ENCODE measurements at places on chromosomes 12 and 14.
A peak's percentile ranks its signal among the peaks of the same experiment; 100 is the strongest.

DNA sequence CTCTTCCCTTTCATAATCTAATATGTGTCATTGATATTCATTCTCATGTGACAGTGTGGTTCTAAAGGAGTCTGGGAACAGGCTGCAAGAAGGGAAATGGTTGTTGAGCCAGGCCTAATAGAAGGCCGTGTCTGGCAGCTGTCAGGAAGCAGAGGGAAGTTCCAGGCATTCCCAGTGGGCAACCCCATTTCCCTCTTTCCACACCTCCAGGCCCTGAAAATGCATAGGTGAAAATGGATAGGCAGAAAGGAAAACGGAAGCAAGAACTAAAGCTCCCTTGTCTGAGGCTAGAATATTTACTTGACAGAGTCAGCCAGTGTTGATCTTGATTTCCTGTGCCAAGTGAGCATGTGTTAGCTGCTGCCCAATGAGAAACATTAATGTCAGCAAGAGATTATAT lies 97.7 kb downstream of the PPM1A start:
- peak; percentile 2 for DNase-seq

DNA sequence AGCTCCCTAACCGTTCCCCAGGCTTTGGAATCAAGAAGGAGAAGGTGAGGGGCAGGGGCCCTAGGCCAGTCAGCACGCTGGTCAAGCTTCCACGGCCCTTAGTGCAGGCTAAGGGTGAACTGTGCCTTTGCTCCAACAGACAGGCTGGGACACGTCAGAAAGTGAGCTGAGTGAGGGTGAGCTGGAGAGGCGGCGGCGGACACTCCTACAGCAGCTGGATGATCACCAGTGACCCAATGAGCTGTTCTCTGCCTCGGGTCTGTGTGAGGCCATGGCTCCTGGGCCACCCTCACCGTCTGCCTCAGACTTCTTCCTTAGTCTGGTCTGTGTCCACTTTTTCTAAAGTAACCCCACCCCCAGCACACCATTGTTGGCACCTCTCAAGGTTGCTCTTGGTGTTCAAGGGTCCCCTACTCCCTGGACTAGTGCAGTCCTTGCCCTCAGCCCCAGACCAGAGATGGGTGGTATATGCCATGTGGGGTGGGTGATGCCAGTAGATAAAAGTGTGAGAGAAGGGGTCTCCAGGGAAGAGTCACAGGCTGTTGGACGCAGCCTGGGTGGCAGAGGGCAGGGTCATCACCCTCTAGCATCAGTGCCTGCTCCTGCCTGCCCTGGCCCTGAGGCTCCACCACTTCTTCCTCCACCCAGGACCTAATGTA lies 20.7 kb downstream of the PRPF40B start:
- DNase-seq: no peak

DNA sequence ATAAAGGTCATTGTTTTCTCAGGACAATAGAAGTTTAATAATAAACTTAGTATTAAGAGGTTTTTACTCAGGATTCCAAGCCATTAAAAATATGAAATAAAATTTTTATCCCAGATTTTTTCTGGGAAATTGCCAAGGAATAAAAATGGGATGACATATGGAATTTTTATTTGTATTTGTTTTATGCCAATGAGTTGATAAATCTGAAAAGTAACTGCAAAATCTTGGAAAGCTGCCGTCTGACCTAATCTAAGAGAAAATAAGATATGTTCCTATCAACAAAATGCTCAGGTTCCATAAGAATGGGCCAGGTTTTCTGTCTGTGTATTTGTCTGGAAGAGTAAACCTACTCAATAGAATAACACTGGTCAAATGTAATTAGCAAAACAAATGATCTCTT lies 22.2 kb upstream of the KERA start:
- no peak for DNase-seq

- no peak for DNase-seq
Measured at GRCh38 chr14:102517392-102518062, 8.0 kb upstream of the ANKRD9 start.

DNA sequence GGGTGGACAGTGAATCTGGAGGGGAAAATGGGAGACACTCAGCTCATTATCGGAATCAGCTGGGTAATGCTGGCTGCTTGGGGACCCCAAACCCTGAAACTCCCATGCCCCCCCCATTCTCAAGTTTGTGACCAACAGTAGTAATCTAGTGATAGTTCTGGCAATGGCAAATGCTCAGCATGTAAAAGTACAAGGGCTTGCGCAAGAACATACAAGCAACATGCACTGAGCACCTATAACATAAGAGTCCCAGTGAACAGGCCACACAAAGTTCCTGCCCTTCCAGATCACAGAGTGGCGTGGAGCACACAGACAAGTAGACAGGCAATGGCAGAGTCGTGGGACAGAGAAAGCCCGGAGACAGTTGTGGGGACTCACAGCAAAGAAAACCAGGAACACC lies 407.9 kb downstream of the MED13L start:
- no peak for DNase-seq

DNA sequence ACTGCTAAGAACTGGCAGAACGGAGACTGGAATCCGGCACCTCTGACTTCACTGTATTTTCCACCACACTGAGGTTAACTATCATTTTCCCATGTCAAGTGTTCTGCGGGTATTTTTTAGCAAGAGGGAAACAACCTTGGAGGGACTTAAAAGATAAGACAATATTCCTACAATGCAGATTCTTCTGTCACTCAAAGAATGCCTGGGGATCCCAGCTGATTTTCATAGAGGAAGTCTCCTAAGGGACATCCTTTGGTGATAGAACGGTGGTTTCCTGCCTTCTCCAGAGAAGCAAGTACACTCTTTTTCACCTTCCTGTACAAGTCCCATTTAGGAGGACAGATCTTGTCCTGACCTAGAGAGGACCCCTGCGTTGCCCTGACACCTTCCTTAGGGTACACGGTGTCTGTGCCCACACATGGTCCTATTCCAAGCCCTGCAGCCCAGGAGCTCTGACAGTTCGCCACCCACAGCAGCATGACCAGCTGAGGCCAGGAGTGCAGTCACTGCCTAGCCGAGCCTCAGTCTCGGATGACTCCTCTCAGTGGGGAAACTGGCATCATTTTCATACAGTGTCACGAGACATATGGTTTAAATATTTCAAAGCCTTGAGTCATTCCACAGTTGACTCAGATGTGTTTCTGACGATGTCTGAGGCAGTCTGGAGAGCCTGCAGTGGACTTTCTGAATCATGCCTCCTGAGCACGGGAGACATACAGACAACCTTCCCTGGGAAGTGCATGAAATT lies 181.3 kb upstream of the FKBP4 start:
- peak; percentile 91 for DNase-seq

- DNase-seq: peak; percentile 12
Measured at GRCh38 chr14:53953828-53954550, 2.6 kb downstream of the BMP4 start.

DNA sequence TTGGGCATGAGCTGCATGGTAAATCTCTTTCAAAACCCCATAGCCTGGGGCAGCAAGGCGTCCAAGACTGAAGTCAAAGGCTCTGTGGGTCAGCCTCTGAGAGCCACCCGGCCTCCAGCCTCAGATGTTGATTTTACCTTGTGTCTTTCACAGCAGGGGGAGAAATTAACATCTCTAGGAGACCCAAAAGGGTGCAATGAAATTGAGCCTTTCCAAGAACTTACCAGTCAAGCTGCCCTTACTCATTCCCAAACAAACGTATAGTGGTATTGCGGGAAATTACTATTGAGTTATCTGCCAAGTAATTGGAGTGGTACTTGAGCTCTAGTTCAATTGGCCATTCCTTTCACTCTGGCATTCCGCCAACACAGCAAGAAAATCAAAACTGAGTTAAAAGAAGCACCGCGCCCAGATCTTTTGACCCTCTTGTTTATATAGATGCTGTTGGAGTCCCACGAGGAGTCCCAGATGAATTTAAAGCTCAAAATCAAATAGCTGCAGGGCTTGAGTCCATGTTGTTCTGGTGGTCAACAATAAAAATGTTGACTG lies 380.7 kb upstream of the SYT1 start:
- no peak for DNase-seq

- peak; percentile 82 for DNase-seq
Measured at GRCh38 chr14:55120571-55121495, 8.2 kb upstream of the LGALS3 start.

- no peak for DNase-seq
Measured at GRCh38 chr12:12559719-12560296, 2.9 kb downstream of the DUSP16 start.

GRCh38 chr14:98959958-98960616 lies 311.9 kb downstream of the BCL11B start:
- DNase-seq: no peak

GRCh38 chr12:32714772-32715171 lies 35.7 kb downstream of the DNM1L start:
- no peak for DNase-seq

DNA sequence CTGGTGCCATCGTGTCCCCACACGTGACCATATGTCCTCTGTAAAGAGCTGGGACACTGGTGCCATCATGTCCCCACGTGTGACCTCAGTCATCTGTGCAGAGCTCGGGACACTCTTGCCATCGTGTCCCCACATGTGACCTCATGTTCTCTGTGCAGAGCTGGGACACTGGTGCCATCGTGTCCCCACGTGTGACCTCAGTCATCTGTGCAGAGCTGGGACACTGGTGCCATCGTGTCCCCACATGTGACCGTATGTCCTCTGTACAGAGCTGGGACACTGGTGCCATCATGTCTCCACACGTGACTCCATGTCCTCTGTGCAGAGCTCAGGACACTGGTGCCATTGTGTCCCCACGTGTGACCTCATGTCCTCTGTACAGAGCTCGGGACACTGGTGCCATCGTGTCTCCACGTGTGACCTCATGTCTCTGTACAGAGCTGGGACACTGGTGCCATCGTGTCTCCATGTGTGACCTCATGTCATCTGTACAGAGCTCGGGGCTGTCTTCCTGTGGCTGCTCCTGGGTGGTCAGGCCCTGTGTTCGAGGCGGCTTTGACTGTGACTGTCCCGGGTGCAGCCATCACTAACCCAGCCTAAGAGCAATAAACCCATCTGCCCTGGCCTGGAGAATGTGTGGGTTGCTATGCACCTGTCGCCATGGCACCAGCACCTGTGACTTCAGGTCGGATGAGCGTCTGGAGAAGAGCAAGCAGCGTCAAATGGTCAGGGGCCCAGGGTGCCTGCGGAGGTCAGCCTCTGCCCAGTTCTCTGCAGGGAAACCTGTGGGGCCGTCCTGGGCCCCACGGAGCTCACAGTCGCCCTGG lies 334.4 kb downstream of the ADGRD1 start:
- DNase-seq: no peak

- DNase-seq: no peak
Measured at GRCh38 chr14:66974397-66975025, 214.7 kb upstream of the GARIN2 start.

DNA sequence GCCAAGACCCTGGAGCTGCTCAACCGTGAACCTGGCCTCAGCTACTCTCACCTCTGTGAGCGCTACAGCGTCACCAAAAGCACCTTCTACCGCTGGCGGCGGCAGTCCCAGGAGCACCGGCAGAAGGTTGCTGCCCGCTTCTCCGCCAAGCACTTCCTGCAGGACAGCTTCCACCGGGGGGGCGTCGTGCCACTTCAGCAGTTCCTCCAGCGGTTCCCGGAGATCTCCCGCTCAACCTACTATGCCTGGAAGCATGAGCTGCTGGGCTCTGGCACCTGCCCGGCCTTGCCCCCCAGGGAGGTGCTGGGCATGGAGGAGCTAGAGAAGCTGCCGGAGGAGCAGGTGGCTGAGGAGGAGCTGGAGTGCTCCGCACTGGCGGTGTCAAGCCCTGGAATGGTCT lies 9.3 kb downstream of the VRTN start:
- no peak for DNase-seq

- DNase-seq: no peak
Measured at GRCh38 chr12:39572551-39572950, 47.1 kb downstream of the ABCD2 start.

DNA sequence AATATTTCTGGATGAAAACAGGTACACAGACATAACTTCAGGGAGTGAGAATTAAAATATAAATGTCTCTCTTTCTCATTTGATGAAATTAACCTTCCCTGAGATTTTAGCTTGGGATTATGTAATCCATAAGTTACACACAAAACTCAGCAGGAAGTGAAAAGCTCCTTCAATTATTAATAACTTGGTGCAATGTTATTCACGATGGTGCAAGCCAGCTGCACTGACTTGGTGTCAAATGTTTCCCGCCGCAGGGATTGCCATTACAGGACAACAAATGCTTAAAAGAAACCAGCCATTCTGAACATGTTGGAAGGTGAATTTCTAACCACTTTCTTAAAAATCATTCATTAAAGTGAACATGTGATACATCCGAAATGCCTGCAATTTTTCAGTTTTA lies 250.4 kb downstream of the FOXN3 start:
- peak; percentile 44 for DNase-seq

- peak; percentile 1 for DNase-seq
Measured at GRCh38 chr14:93683226-93683625, 105.1 kb downstream of the PRIMA1 start.

DNA sequence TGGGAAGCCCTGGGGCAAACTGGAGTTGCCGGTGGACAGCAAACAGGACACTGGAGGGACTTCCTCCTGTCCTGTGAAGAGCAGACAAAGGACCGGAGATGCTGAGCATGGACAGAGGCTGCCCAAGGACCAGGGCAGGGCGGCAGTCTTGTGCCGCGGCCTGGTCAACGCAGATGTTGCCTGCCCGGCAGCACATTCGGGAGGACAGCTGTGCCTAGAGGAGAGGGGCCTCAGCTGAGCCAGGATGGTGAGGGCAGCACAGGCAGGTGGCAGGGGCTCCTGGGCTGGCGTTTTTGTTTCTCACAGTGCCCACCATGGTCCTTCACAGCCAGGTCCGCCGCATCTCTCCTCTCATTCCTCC lies 13.3 kb downstream of the ANKRD9 start:
- no peak for DNase-seq

GRCh38 chr14:32947792-32948191 lies 9.1 kb downstream of the NPAS3 start:
- DNase-seq: no peak
